Frontal cortex (tissue), 4 donors: ENCODE measurements at places on chromosomes 5 and 9. TPM values are rescaled to one million over a fixed set of nuclear protein-coding genes. Genes with fewer than 3 reads are reported as not detected.

Gene CACFD1
- 22.8 TPM for total RNA-seq

Gene DCAF12
- 19.2 TPM for total RNA-seq

Gene MTAP
- total RNA-seq: 16.3 TPM

Gene GRXCR2
- not detected for total RNA-seq

Gene ANXA6
- total RNA-seq: 48.9 TPM

Gene TERT
- not detected for total RNA-seq

Gene FGFR4
- 1.2 TPM for total RNA-seq

Gene TARS1
- 119 TPM for total RNA-seq

Gene MYOZ3
- total RNA-seq: 3.7 TPM

Gene FOXE1
- not detected for total RNA-seq
